ENCODE measurements at places on chromosomes 13 and 19.

GRCh38 chr13:48110931-48111721 lies 16.2 kb upstream of the MED4 start:
- DNase-seq: no peak

DNA sequence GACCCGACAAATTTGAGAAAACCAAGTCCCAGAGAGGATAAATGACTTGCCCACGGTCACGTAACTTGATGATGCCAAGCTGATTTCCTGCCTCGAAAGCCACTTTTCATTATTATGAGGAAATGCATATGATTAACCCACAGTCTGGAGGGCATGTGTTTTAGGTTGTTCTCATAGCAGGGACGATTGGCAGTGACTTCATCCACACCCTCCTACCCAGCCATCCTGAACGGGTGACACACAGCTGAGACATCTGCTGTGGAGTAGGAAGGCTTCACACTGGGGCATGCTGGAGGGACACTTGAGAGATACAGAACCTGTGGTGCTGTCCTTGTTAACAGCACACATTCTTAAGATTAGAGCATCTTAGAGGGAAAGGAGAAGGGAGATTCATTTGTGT lies 65.4 kb upstream of the WDFY2 start:
- no peak for DNase-seq

GRCh38 chr19:27753622-27754021 lies 1459.3 kb downstream of the UQCRFS1 start:
- DNase-seq: no peak

DNA sequence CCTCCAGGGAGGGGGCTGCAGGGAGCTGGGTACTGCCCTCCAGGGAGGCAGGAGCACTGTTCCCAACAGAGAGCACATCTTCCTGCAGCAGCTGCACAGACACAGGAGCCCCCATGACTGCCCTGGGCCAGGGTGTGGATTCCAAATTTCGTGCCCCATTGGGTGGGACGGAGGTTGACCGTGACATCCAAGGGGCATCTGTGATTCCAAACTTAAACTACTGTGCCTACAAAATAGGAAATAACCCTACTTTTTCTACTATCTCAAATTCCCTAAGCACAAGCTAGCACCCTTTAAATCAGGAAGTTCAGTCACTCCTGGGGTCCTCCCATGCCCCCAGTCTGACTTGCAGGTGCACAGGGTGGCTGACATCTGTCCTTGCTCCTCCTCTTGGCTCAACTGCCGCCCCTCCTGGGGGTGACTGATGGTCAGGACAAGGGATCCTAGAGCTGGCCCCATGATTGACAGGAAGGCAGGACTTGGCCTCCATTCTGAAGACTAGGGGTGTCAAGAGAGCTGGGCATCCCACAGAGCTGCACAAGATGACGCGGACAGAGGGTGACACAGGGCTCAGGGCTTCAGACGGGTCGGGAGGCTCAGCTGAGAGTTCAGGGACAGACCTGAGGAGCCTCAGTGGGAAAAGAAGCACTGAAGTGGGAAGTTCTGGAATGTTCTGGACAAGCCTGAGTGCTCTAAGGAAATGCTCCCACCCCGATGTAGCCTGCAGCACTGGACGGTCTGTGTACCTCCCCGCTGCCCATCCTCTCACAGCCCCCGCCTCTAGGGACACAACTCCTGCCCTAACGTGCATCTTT lies 7.8 kb upstream of the CEACAM5 start:
- DNase-seq: no peak

DNA sequence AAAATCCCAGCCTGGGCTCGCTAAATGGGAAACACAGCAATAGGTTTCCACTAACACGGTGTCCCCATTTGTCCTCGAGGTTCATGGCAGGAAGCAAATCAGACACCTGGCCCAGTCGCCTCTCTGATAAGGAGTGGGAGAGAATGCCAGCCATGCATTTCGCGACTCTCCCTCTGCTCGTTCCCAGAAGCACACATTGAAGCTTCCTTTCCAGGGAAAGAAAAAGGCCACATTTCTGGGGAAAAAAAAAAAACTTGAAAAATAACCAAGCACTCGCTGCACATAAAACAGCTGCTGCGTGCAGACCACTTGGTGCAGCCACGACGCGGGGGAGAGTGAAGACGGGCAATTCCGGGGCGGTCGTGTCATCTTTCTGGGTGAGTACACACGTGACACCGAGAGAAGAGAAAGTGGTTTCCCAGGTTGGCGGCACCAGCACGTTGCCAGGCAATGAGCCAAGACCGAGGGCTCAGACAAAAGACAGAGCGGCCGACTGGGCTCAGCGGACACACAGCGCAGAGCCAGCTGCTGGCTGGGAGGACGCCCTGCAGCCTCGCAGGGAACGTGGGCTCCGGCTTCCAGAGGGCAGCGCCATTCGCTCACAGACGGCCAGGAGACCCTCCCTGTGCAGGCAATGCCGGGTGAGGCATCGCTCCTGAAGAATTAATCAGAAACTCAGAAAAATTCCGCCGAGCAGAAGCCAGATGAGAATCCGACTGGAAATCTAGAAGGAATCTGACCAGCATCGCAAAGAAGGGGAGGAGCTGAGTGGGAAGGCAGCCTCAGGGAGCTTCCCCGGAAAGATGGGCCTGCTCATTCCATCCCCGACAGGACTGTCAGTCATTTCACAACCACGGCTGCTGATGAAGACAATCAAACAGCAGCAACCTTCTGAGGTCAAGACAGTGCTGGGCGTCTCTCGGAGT lies 83.2 kb upstream of the IRS2 start:
- DNase-seq: peak; percentile 98

DNA sequence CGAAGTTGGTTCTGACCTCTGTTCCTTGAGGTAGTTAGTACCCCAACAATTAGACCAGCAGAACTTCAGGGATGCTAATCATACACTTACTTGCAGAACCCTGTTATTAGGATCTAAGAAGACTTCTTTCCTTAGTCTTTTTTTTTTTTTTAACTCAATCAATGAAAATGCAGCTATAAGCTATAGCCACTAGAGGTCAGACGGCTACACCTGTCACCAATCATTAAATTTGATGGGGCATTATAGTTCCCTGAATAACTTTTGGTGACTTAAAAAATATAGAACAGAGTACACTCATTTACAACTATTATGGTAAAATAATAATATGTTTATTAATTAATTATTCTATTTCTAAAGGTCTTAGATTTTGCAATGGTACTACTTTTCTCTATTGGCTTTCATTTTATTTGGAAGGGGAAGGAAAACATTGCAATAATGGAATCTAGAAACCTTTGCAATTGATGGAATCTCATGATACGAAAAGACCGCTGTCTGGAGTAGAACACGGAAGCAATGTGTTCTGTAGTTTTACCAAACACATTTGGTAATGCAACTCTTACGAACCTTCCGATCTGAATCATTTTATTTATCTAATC lies 483.2 kb downstream of the DIAPH3 start:
- DNase-seq: no peak

DNA sequence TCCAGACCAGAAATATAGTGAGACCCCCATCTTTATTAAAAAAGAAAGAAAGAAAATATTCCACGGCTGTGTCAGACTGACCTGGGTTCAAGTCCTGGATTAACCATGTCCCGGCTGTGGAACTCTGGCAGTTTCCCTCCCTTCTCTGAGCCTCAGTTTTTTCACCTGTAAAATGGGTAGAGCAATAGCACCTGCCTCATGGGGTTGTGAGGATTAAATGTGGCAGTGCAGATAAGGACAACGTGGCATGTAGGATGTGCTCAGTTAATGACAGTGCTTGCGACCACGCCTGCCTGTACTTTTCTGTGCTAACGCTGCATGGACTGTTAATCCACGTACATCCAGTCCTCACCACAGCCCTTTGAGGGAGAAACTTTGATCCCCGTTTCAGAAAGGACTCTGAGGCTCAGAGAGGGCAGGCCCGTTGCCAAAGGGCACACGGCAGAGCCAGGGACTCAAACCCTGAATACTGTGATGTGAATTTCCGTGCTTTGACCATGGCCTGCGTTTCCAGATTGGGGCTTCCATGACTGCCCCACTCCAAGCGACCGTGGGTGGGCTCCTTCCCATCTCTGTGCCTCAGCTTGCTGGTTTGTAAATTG lies 16.1 kb downstream of the SBK2 start:
- DNase-seq: no peak

- DNase-seq: no peak
These were observed 478.4 kb downstream of the TSHZ3 start for GRCh38 chr19:30870876-30871275.

All from NCI-H2029 (cell line).